Activated T-helper 1 cell treated with anti-CD3 and anti-CD28 coated beads, Interleukin-12 subunit alpha, Interleukin-12 subunit beta, Interleukin-2, Interleukin-4 antibody, amounts not matched to agents 30 ng/mL and 10 ng/mL and 1 ng/mL, durations not matched to agents 14 hours and 24 hours and 36 hours (primary cell): ENCODE measurements at places on chromosomes 7 and 10.

DNA sequence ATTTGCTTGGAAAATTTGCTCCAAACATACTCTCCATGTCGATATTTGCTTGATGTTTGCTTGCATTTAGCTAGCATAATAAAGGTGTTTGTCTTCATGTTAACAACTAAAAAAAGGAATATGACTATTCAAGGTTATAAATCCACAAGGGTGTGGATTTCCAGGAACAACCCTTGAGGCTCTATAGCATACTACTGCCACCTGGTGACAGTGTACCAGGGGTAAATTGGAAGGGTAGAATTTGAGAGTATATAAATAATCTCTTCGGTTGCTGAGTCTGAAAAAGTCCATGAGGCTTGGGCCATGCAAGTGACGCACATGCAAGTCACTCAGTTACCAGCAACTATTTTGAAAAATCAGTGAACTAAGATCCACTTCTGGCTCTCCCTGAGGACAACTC is 68.4 kb downstream of the SLIT1 start:
- H3K4me3 ChIP-seq: no peak overlapping the region
- H3K27ac ChIP-seq: no peak overlapping the region
- peaks cover 8% of the 10 kb centered on the region for H3K27me3 ChIP-seq
- DNase-seq: no peak
- no peaks in the 10 kb centered on the region for H3K4me1 ChIP-seq
- no peaks in the 10 kb centered on the region for H3K36me3 ChIP-seq

- peaks cover 37% of the 10 kb centered on the region for H3K27me3 ChIP-seq
- H3K36me3 ChIP-seq: no peaks in the 10 kb centered on the region
- H3K4me3 ChIP-seq: peak overlapping the region; percentile 78
Observed at GRCh38 chr7:105877736-105878135, 1.3 kb upstream of the ATXN7L1 start.

GRCh38 chr10:92729886-92730285 is 40.1 kb downstream of the HHEX start:
- no peaks in the 10 kb centered on the region for H3K4me1 ChIP-seq
- H3K27me3 ChIP-seq: peaks cover 16% of the 10 kb centered on the region
- H3K27ac ChIP-seq: no peak overlapping the region
- no peak overlapping the region for H3K4me3 ChIP-seq
- DNase-seq: no peak

DNA sequence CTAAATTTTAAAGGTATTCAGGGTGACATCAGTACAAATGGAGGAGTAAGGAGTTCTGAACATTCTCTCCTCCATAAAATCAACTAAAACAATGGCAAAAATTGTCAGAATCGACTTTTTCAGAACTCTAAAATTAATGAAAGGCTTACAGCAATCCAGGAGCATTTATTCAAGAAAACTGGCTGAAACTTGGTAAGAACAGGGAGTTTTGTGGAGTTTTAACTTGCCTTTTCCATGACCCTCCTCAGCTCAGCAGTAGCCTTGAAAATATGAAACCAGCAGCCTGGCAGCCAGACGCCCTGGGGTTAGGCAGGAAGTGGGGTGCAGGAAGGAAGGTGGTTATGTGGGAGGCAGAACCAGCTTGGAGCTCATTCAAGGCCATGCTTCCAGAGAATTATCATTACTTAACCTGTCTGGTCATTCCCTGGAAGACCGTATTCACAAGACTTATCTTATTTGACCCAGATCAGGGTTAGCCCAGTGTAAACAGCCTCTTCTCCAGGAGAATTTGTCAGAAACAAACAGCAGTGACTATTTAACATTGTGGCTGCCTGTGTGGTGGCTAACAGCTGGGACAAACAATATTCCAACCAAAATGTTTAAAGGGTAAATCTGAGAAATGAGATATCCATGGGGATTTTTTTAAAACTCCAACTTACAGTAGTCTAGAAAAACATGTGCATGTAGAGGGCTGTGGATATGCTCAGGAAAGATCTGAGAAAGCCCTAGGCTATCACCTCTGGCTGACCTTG is 75.7 kb upstream of the MACROH2A2 start:
- H3K36me3 ChIP-seq: no peaks in the 10 kb centered on the region
- no peak overlapping the region for H3K27ac ChIP-seq
- no peak for DNase-seq
